ENCODE measurements at places on chromosomes 7 and 10. TPM values are rescaled to one million over a fixed set of nuclear protein-coding genes. Genes with fewer than 3 reads are reported as not detected.

Gene OR2A12
- not detected for total RNA-seq

Gene HTR5A
- not detected for total RNA-seq

Gene MOGAT3
- total RNA-seq: not detected

Gene OTUD1
- total RNA-seq: 6.0 TPM

Gene SPDYE1
- total RNA-seq: not detected

Gene SLC16A12
- not detected for total RNA-seq

Gene MARCHF5
- total RNA-seq: 48.0 TPM

Gene PRPS1L1
- not detected for total RNA-seq

Gene NPC1L1
- not detected for total RNA-seq

Gene SH2B2
- total RNA-seq: 0.25 TPM

Gene LRRC61
- 0.39 TPM for total RNA-seq

Gene SLC18A3
- total RNA-seq: not detected

Gene THSD7A
- 12.7 TPM for total RNA-seq

Gene GRID1
- total RNA-seq: not detected

Gene HOXA2
- total RNA-seq: 2.2 TPM

Gene SP4
- 11.4 TPM for total RNA-seq

GRCh38 chr10:71729161-71729636, 9.6 kb upstream of the C10orf105 start:
- no peak for DNase-seq
- peaks cover 3% of the 10 kb centered on the region for H3K4me1 ChIP-seq
- H3K4me3 ChIP-seq: no peak overlapping the region
- H3K27ac ChIP-seq: no peak overlapping the region

DNA sequence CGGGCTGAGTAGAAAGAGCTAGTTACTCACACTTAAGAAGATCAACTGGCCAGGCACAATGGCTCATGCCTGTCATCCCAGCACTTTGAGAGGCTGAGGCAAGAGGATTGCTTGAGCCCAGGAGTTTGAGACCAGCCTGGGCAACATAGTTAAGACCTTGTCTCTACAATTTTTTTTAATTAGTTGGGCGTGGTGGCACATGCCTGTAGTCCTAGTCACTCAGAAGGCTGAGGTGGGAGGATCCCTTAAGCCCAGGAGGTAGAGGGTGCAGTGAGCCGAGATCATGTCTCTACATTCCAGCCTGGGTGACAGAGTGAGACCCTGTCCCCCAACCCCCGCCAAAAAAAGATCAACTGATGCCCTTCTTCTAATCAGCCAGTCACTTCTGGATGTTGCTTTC, 74.6 kb upstream of the ATP6V0A4 start:
- no peak overlapping the region for H3K27ac ChIP-seq
- no peak overlapping the region for H3K4me3 ChIP-seq
- DNase-seq: no peak
- no peaks in the 10 kb centered on the region for H3K4me1 ChIP-seq
- H3K27me3 ChIP-seq: no peaks in the 10 kb centered on the region
- H3K36me3 ChIP-seq: peaks cover 5% of the 10 kb centered on the region

DNA sequence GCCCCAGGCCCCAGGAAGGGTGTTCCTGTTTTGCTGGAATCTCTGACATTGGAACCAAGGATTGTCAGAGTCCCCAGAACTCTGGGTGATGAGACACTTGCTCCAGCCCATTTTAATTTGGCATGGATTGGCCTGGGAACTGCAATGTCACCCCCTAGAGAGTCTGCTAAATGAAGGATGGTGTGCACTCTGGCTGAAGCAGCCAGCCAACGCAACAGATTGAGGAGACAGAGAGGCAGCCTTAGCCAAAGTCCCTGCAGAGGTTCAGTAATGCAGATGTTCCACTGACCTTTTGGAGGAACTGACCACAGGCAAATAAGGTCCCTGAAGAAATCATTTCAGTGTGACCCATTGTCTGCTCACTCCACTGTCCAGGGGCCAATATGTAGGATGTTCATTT, 13.4 kb downstream of the LRRC18 start:
- no peak overlapping the region for H3K4me3 ChIP-seq
- H3K36me3 ChIP-seq: no peaks in the 10 kb centered on the region
- H3K27me3 ChIP-seq: peaks cover under 1% of the 10 kb centered on the region
- no peak for DNase-seq
- H3K27ac ChIP-seq: no peak overlapping the region

- H3K27me3 ChIP-seq: peaks cover 33% of the 10 kb centered on the region
- no peaks in the 10 kb centered on the region for H3K36me3 ChIP-seq
- DNase-seq: no peak
- H3K4me1 ChIP-seq: no peaks in the 10 kb centered on the region
These were observed 30.0 kb upstream of the SEM1 start for GRCh38 chr7:96739609-96740008.

DNA sequence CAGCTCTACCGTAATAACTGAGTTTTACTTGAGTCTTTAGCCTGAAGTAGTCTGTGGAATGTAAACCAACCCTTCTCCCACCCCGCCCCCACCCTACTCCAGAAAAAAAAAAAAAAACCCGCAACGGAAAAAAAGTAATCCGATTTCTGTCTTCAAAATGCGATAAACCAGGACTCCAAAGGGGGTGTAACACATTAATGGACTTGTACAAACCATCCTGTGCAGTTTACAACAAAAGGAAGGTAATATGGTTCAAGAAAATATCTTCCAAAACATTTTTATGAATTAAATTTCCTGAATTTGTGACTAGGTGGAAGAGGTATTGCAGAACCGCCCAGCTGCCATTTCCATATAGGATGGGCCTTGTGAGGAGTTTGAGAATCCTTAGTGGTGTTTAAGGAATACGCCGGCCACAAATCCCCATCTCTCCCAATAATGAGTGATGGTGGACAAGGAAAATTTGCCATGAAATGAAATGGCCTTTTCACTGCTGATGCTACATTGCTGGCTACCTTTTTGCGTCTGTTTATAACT, 10.6 kb downstream of the SKIDA1 start:
- no peak overlapping the region for H3K27ac ChIP-seq
- peaks cover 24% of the 10 kb centered on the region for H3K4me1 ChIP-seq
- no peak overlapping the region for H3K4me3 ChIP-seq
- no peaks in the 10 kb centered on the region for H3K27me3 ChIP-seq
- DNase-seq: no peak

GRCh38 chr10:69957886-69958555, 94.6 kb upstream of the MACROH2A2 start:
- H3K36me3 ChIP-seq: peaks cover 3% of the 10 kb centered on the region
- DNase-seq: peak; percentile 43
- no peak overlapping the region for H3K4me3 ChIP-seq
- H3K27me3 ChIP-seq: no peaks in the 10 kb centered on the region

- no peaks in the 10 kb centered on the region for H3K27me3 ChIP-seq
- DNase-seq: no peak
- no peaks in the 10 kb centered on the region for H3K36me3 ChIP-seq
- no peak overlapping the region for H3K27ac ChIP-seq
- no peak overlapping the region for H3K4me3 ChIP-seq
- no peaks in the 10 kb centered on the region for H3K4me1 ChIP-seq
These were observed 1024.8 kb downstream of the LRMDA start for GRCh38 chr10:76456197-76456596.

DNA sequence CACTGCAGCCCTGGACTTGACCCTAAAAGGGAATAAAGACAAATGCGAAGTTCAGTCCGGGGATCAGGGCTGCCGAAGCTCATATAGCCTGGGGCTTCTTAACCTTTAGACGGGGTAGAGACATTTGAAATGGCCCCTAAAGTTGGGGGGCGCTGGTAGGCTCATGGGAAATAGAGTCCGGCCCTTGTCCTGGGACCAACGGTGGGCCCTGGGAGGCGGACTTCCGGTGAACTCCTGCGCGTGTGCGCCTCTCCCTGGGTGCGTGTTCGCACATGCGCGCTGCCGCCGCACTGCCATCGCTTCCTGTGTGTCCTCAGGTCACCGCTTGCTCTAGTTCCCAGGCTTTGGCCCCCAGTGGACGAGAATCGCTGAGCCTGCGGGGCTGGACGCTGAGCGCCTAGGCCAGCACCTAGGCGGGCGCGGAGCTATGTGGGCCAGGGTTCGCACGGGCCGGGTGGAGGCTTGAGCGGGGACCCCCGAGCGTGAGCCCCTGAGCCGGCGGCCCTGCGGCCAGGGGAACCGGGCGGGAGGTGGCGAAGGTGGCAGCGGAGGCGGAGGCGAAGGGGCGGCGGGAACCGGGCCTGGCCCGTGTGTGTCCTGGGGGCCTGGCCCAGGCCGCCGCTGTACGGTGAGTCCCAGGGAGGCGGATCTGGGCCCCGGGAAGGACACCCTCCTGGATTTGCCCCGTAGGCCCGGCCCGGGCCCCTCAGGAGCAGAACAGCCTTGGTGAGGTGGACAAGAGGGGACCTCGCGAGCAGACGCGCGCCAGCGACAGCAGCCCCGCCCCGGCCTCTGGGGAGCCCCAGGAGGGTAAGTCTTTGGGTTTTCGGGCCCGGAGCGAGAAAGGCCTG, 23.0 kb upstream of the ZNF12 start:
- DNase-seq: peak; percentile 82
- H3K4me1 ChIP-seq: peaks cover 4% of the 10 kb centered on the region
- peak overlapping the region; percentile 53 for H3K27ac ChIP-seq
- no peaks in the 10 kb centered on the region for H3K27me3 ChIP-seq
- H3K36me3 ChIP-seq: no peaks in the 10 kb centered on the region

- H3K36me3 ChIP-seq: no peaks in the 10 kb centered on the region
- no peak overlapping the region for H3K27ac ChIP-seq
- no peak for DNase-seq
- H3K4me1 ChIP-seq: no peaks in the 10 kb centered on the region
- H3K27me3 ChIP-seq: no peaks in the 10 kb centered on the region
- H3K4me3 ChIP-seq: no peak overlapping the region
These were observed 7.2 kb downstream of the ANTXRL start for GRCh38 chr10:46293832-46294640.

GRCh38 chr10:100534726-100535125, 1.0 kb upstream of the HIF1AN start:
- no peaks in the 10 kb centered on the region for H3K27me3 ChIP-seq
- no peak for DNase-seq
- H3K27ac ChIP-seq: no peak overlapping the region
- peaks cover 2% of the 10 kb centered on the region for H3K36me3 ChIP-seq
- H3K4me3 ChIP-seq: no peak overlapping the region
- H3K4me1 ChIP-seq: peaks cover 21% of the 10 kb centered on the region

GRCh38 chr7:137110091-137110509, 233.4 kb downstream of the PTN start:
- no peaks in the 10 kb centered on the region for H3K4me1 ChIP-seq
- DNase-seq: no peak
- H3K27me3 ChIP-seq: no peaks in the 10 kb centered on the region
- H3K27ac ChIP-seq: no peak overlapping the region
- H3K36me3 ChIP-seq: no peaks in the 10 kb centered on the region

- H3K36me3 ChIP-seq: no peaks in the 10 kb centered on the region
- no peak overlapping the region for H3K4me3 ChIP-seq
- no peak overlapping the region for H3K27ac ChIP-seq
- H3K4me1 ChIP-seq: peaks cover 3% of the 10 kb centered on the region
- no peaks in the 10 kb centered on the region for H3K27me3 ChIP-seq
These were observed 4.8 kb upstream of the RAPGEF5 start for GRCh38 chr7:22361795-22362194.

DNA sequence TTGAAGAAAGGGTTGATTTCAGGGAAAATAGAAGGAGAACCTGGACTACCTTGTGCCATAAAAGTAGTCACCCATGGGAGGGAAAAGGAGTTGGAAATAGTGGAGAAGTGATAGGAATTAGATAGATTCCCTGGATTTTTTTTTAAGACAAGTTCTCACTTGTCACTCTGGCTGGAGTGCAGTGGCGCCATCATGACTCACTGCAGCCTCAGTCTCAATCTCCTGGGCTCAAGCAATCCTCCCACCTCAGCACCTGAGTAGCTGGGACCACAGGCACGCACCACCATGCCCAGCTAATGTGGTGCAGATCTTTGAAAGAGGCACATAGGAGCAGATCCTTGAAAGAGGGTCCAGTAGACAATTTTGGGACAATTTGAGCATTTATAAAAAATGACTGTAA, 9.5 kb upstream of the BLNK start:
- no peak overlapping the region for H3K4me3 ChIP-seq
- no peaks in the 10 kb centered on the region for H3K27me3 ChIP-seq
- DNase-seq: no peak
- no peaks in the 10 kb centered on the region for H3K4me1 ChIP-seq

GRCh38 chr7:69640925-69641594, 42.8 kb downstream of the AUTS2 start:
- no peaks in the 10 kb centered on the region for H3K36me3 ChIP-seq
- no peaks in the 10 kb centered on the region for H3K27me3 ChIP-seq
- H3K27ac ChIP-seq: no peak overlapping the region
- H3K4me3 ChIP-seq: no peak overlapping the region

DNA sequence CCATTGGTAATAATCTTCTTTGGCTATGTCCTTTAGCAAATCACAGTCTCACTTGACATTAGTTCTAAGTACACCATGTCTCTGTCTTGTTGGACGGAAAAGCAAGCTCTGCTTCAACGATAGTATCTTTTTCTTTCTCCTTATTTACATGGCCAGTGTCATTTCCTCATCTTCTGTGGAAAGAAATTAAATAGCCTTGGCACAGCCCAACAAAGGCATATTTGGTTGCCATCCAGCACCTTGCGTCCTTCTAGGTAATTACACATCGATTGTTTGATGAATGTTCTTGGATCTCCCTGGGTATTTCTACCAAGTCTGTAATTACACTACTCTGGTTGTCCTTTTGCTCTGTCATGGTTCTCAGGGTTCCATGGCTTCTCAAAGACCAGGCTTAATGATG, 183.1 kb downstream of the CHN2 start:
- no peaks in the 10 kb centered on the region for H3K27me3 ChIP-seq
- no peaks in the 10 kb centered on the region for H3K4me1 ChIP-seq
- no peak overlapping the region for H3K4me3 ChIP-seq
- H3K36me3 ChIP-seq: no peaks in the 10 kb centered on the region
- no peak overlapping the region for H3K27ac ChIP-seq
- DNase-seq: no peak

DNA sequence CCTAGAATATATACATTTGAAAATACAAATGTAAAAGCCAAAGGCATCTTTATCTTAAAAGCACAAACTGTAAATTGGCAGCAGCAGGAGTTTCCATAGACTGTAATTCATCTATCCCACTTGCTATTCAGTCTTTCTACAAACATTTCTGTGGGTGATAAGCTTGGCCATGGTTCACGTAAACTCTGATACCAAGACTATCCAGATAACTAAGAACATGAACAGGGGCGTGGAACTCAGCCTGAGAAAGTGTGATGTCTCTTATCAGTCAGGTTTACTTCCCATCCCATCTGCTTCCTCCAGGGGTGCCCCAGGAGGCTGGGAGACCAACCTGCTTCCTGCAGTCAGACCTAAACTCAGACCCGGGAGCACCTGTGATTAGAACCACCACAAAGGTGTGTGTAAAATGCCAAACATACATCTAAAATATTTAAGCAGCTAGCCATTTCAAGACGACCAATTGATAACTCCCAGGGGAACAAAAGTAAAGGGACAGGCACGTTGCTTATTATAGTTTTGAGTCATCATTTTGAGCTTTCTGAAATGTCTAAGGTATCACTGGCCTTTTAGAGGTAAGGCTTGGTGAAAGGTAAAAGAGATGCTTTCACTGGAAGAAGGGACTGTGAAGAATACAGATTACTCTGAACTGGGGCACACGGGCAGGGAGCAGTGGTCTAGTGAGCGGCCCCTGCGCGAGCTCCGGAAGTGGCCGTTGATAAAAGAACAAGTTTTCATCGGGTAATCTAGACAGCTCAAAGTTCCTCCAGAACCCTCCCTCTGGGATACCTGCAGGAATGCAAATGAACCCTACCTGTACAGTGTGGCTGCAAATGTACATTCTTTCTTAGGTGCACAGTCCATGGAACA, 51.5 kb downstream of the RSU1 start:
- no peak overlapping the region for H3K27ac ChIP-seq
- no peaks in the 10 kb centered on the region for H3K4me1 ChIP-seq
- H3K27me3 ChIP-seq: no peaks in the 10 kb centered on the region
- DNase-seq: no peak
- no peak overlapping the region for H3K4me3 ChIP-seq

- no peak overlapping the region for H3K4me3 ChIP-seq
- no peaks in the 10 kb centered on the region for H3K4me1 ChIP-seq
- peaks cover 17% of the 10 kb centered on the region for H3K27me3 ChIP-seq
These were observed 45.4 kb downstream of the PAX2 start for GRCh38 chr10:100790761-100791208.
